ENCODE measurements at places on chromosomes 1 and 21.

DNA sequence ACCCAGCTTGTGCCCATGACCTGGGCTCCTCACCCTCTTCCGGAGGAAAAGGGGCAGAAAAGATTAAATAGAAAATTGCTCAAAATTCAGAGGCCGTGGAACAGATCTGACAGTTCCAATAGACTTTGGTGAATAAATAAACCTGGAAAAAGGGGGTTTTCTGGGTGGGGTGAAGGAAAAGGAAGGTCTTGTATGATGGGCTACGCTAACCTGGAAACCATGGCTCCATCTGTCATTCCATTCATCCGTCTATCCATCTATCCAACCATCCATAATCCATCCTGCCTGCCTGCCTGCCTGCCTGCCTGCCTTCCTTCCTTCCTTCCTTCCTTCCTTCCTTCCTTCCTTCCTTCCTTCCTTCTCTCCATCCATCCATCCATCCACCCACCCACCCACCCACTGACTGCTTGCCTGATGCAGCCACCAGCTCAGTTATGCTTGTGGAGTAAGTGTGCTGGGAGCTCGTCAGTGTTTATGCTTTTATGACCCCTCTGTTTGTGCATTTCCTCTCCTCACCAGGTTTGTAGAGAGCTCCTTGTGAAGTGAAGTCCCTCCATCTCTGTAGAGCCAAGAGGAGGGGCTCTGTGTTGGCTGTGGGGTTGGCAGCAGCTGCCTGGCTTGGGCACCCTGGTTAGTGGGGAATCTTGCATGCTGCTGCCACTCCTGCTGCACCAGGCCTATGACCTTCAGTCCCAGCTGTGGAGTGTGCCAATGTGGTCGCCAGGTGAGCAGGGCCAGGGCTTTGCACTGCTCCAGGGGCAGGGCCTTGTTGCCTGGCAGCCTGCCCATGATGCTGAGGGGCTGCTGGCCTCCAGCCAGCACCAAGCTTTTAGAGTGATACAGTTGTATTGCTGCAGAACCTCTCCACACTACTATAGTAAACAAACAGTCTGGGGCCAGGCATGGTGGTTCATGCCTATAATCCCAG is 16.0 kb upstream of the POU3F1 start:
- DNase-seq = no peak

DNA sequence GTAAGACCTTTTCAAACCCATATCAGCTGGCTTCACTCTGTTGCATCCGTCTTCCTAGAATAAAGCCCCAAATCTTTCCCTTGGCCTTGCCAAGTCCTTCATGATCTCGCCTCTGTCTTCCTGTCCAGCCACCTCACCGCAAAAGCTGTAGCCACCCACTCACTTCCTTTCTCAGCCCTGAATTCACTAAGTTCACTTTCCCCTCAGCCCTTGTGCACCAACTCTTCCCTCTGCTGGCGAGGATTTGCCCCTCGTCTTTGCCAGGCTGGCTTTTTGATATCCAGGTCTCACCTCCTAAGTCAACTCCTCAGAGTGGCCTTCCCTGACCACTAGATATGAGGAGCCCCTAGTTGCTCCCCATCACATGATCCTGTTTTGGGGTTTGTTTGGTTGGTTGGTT is 3.9 kb upstream of the COL16A1 start:
- DNase-seq = peak; percentile 36

DNA sequence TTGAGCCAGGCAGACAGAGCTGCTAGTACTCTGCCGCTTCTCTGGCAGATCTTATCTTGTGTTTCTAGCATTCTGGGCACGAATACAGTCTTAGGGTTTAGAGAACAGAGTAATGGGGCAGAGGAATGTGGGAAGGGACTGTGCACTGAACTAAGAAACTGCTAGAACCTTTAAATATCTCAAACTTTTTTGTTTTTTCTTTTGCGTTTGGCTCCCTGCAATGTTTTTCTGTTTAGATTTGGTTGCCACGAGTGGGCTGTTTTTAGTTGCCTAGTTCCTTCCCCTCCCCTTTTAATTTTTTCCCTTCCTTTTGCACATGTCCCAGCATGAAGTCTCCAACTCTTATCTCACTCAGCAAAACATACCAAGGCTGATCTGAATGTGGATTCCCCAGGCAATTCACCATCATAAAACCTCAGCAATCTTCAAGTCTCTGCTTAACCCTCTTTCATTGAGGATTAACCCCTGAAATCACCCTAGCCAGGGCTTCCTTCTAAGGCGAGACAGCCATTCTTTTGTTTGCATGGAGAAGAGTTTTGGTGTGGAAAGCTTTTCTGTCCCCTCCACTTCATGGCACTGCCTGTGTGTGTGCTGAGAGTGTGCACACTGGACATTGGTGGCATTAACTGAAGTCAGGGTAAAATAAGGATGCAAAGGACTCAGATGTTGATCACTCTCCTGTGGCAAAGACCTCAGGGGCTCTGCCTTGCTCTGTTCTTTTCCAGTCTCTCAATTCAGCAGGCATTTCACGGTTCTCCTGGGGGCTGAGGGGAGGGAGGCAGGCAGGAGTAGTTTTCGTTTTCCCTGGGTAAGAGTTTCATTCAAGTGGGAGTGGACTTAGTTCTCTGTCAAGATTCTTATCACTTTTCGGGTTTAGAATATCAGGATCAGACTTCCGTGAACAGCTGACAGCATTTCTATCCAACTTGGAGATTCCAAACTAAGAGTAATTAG is 2.8 kb upstream of the ATF3 start:
- DNase-seq = no peak

DNA sequence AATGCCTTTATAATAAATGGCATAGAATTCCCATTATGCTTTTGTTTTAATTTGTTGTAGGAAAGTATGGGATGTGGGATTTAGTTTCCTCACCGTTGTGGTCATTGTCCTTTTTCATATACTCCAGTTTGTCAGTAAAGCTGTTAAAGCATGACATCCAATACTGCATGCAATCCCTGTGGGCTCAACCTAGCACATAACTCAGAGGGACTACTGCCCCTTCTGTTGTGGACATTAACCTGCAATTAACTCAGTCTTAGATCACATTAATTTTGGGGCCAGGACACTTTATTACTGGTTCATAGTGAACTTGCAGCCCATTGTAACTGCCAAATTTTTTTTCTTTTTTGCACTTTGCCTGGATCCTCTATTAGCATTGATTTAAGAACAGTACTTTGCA is 112.5 kb downstream of the DNM3 start:
- no peak for DNase-seq

GRCh38 chr21:33403786-33404585 is 773 bp downstream of the IFNGR2 start:
- DNase-seq = peak; percentile 50

DNA sequence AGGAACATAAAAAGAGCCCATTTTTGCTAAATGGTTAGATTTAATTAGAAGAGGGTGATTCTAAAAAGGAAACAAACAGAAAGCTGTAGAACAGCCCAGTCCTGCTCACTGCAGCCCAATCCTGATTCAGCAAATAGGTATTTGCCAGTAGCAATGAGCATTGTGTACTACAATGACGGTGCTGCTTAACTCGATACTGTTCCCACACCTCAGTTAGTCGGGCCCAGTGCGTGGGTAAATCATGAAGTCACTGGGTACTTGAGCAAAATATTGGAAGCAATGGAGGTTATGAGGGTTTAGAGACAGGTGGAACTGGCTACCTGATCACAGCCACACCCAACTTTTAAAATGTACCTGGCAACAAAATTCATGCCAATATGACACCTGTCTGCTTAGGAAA is 101.5 kb upstream of the ADGRL2 start:
- peak; percentile 79 for DNase-seq

- DNase-seq = no peak
These were observed 19.2 kb downstream of the PKP1 start for GRCh38 chr1:201302163-201303152.

DNA sequence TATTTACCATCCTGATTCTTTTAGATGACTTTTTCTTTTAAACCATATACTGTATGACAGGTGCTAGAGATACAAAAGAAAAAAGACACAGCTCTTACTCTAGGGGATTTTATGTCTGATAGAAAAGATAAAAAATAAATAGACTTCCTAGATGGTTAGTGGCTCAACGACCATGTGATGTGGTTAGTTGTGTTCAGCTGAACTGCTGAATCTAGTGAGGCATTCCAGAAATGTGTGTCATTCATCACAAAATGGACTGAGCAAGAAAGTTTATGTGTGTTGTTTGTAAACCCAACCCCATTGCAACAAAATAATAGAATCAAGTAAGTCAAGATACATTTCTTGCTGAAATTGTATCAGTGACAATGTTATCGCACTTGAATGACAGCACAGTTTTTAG is 205.8 kb upstream of the LYPLAL1 start:
- DNase-seq = peak; percentile 68

DNA sequence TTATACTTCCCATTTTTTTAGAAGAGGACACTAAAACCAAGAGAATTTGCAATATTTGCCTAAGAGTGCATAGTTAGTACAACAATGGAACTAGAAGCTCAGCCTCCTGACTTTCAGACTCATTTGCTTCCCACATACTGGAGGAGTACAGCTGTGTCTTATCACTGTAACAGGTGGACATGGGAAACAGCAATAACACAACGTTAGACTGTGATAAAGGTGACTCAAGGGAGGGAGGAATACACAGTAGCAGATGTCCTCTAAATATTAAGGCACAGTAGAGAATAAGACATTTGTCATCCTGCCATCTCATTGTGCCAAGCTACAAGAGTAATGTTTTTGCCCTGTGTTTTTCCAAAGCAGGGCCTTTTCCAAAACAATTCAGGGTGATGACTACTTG is 55.4 kb upstream of the JAK1 start:
- DNase-seq = no peak

DNA sequence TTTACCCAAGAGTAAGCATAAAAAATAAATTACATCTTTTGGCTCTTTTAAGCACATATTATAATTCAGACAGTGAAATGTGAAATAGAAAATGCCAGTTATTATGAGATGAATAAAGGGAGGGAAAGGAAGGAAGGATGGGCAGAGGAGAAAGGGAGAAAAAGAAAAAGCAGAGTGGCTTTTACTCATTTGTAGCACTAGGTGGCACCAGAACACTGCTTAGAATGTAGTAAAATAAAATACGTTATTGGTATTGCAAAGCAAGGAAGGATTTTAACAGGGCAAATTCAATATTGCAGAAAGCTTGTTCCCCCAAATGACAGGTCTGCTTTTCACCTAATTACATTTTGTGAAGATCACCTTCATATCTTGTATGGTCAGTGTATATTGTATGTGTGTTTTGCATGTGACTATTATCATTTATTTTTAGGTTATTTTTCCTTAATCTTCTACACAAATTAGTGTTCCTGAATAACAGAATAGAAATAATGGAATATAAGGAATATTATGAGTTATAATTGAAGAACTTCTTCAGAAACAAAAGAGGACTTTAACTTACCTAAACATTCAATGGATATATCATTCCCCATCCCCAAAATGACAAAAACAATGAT is 9.1 kb upstream of the PCNX2 start:
- peak; percentile 53 for DNase-seq

- peak; percentile 57 for DNase-seq
These were observed 54.7 kb upstream of the DNAH14 start for GRCh38 chr1:224874775-224875174.

DNA sequence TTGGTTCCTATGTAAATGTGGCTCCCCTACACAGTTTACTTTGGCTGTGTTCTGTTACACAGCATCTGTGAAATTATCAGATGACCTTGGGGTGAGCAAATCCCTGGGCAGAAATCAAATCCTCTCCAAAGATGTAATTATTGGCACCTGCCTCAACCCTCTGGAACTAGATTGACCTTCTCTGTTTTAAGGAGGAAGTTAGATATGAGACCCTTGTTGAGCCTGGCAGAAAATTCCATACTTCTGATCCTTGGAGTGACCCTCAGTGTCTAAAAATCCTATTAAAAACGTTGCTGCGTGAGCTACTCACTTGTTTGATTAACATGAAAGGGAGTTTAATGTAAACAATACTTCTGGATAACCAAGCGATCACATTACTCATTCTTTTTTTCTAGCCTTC is 122.0 kb downstream of the CLIC6 start:
- DNase-seq = no peak

- DNase-seq = no peak
These were observed 67.0 kb upstream of the DIRAS3 start for GRCh38 chr1:68117416-68117815.

- no peak for DNase-seq
These were observed 69.4 kb upstream of the TLR5 start for GRCh38 chr1:223212441-223212840.

- DNase-seq = no peak
These were observed 19.9 kb upstream of the VAMP3 start for GRCh38 chr1:7751174-7751573.

DNA sequence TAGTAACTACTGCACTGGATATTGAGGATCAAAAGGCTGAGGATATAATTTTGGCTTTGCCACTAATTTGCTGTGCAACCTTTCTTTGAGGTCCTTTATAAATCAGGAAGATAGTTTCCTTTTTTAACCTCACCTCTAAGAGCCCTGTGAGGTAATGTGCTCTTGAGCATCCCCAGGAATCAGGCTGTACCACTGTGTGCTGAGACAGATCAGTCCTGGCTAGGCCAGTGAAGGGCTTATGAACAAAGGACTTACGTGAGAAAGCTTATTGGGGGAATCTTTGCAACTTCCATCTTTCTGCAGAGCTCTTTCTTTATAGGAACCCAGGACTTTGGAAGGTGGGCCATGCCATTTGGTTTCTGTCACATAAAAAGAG is 188.9 kb downstream of the SIPA1L2 start:
- no peak for DNase-seq

GRCh38 chr1:169098380-169098779 is 8.1 kb upstream of the ATP1B1 start:
- no peak for DNase-seq

GRCh38 chr1:101275672-101276071 is 38.9 kb downstream of the S1PR1 start:
- no peak for DNase-seq

DNA sequence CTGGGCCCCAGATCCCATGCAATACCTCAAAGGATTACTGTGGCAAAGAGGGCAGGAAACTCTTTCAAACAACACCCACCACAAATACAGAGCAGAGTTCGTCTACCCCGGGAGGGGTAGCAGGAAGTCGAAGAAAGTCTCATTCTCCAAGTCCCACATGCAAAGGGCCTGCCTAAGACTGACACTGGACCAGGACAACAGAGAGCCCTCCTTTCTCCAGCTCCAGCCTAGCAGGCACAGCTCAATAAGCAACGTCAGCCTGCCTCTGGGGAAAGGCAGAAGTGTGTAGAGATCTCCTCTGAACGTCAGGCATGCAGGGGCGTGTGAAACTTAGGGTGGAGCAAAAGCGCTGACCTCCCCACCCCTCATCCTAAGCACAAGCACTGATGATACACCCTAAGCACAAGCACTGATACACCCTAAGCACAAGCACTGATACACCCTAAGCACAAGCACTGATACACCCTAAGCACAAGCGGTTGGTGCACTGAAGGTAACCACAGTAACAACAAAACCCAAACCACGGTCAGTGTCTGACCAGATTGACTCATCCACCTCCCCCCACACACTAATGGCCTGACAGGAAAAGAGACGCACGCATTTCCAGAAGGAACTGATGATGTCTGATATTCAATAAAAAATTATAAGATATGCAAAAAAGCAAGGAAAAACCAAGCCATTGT is 1.3 kb downstream of the KRTAP12-3 start:
- no peak for DNase-seq

DNA sequence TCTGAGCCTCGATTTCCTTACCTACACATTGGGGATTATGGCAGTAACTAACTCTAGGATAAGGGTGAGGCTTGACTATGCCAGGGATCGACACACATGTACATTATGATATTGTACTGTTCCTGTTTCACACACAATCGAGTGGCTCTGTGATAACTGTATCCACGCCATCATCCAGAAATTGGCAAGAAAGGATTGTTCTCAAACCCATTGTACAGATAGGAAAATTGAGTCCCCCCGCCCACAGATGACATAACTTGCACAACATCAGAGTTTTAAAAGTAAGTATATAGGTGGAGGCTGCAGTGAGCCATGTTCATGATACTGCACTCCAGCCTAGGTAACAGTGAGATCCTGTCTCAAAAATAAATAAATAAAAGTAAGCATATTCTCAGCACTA is 3.8 kb downstream of the KANK4 start:
- no peak for DNase-seq

Data from kidney tubule cell (primary cell).